ENCODE measurements at places on chromosomes 13 and 19.

- ATAC-seq = no peak
These were observed 19.9 kb downstream of the DPF1 start for GRCh38 chr19:38204096-38204495.

- peak; percentile 45 for ATAC-seq
These were observed 16.2 kb downstream of the RB1 start for GRCh38 chr13:48319531-48320398.

GRCh38 chr13:35771898-35772297, 295.4 kb upstream of the MAB21L1 start:
- ATAC-seq = no peak

- ATAC-seq = peak; percentile 17
These were observed 4.4 kb upstream of the LTBP4 start for GRCh38 chr19:40596608-40597328.

GRCh38 chr13:47859165-47859564, 141.9 kb downstream of the SUCLA2 start:
- ATAC-seq = no peak

- ATAC-seq = no peak
These were observed 55.6 kb downstream of the GJA3 start for GRCh38 chr13:20105161-20105689.

- ATAC-seq = no peak
These were observed 7.8 kb upstream of the ZNF14 start for GRCh38 chr19:19740755-19741154.

- ATAC-seq = no peak
These were observed 324.9 kb downstream of the KCNRG start for GRCh38 chr13:50340146-50340545.

DNA sequence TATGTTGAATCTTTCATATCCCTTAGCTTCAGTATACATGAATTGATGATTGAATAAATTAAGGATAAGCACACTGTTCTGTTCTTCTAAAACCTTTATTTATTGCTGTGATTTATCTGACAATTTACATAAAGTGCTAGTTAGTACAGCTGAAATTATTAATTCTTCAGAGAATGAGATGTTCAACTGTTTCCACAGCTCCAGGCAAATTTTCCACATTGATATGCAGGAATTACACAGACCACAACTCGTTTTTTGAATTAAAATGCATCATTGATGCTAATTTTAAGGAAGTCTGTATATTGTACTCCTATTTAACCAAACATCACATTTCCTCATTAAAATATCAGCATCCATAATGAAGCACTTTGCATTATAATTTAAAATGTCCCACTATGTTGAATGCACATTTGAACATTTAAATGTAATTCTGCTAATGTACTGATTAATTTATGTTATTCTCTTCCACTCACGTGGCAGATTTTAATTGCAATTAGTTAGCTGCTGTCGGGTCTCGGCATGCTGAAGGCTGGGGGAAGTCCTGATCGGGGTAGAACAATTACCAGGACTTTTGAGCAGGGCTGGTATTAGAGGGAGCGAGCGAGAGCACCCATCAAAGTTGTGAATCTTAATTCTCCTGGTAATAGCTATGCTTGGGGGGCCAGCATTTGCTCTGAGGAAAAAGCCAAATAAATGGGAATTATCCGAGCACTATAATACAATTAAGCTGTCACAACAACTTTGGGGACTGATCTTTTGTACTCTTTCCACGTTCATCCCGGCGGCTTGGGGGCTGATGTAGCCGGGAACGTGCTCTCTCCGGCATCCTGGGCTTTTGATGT, 136.7 kb upstream of the TMTC4 start:
- no peak for ATAC-seq

DNA sequence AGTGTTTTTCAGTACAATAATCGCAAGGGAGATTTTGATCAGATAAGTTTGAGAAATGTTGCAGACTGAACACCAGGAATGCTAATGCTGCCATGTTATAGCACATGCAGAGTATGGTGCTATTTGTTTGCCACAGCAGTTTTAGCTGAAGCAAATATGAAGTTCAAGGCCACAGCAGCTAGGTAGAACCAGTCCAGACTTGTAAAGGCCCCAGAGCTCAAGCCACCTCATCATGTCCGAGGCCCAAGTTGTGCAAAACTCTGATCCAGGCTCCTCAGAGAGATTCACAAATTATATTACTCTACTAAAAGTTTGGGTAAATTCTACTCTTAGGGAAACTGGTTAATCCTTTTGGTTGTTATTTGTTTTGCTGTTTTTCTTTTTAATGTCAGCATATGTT, 2702.6 kb downstream of the PCDH9 start:
- no peak for ATAC-seq

GRCh38 chr19:43700395-43701000, 15.4 kb upstream of the IRGC start:
- peak; percentile 22 for ATAC-seq

DNA sequence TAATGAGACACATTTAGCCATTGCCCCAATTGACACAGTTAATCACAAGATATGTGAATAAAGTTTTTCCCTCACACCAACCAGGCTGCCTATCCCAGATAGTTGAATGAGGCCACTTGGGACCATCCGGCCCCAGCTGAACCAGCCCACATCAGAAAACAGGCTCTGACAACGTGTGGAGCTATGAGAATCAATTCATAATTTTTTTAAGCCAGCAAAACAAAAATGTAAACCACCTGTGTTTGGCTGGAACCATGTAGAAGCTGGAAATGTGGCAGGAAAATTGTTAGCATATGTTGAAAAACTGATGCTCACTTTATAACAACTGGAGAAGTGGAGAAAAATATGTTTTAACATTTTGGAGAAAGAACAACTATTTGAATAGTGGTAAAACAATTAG, 1161.3 kb downstream of the SLITRK1 start:
- ATAC-seq = no peak

DNA sequence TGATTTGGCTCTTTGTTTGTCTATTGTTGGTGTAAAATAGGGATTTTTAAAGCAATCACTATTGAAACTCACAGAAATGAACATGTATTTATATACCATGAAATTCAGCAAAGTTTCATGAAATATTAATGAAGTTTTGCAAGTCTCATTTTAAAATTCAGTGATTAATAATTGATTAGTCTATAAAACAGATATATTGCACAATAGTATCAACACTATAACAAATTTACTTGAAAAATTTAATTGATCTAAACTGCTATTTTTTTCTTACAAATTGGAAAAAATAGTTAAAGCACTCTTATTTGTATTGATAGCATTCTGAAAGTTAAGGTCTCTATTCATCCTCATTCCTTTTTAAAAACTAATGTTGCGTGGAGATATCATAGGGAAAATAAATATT, 121.0 kb upstream of the PCDH9 start:
- no peak for ATAC-seq

GRCh38 chr13:49052813-49053212, 77.1 kb downstream of the FNDC3A start:
- no peak for ATAC-seq

DNA sequence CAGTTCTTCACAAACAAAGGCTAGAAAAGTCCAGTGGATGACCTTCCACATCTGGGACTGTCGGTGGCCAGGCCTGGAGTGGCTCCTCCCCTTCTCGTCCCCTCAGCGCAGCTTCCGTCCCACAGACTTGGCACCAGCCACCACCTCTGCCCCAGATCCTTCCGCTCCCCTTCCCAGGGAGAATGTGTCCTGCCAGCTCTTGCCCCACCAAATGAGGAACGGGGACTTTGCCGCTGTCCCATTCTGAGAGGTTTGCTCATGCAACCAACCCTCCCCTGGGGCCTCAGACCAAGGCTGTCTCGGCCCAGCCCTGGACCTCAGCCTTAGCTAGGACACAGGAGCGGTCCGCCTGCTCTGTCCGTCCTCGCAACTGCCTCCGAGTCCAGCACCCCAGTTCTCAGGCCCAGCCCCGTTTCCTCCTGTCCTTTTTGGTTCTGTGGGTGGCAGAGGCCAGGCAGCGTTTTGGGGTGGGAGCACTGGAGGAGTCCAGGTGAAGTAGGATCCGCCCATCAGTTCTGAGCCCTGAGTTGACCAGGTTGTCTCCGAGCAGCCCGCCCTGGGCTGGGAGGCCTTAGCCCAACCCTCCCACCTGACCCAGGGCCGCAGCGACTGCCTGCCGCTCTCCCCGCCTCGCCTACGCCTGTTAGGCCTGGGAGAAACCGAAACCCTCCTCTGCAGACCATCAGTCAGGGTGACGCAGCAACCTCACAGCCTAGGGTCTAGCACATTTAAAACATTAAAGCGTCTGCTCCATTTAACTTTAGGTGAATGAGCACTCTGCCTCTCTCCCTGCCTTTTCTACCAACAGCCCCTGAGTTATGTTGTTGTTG, 284.3 kb downstream of the FOXO1 start:
- no peak for ATAC-seq

DNA sequence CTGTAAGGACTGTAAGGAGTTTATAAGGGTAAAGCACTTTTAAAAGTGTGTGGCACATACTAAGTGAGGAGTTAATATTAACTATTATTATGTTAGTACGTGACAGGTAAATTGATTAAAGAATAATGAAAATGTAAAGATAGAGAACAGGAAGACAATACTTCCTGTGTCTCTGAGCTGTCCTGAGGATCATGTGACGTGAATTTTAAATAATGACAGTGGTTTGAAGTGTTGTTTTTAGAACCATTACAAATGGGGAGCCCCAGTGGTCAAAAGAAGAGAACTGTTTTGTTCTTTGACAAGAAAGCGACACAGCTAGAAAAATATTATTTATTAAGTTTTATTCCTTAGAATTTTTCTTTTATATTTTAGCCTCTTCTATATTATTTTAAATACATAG, 241.2 kb upstream of the STARD13 start:
- ATAC-seq = no peak

GRCh38 chr19:29212356-29212647, 649 bp downstream of the UQCRFS1 start:
- no peak for ATAC-seq

GRCh38 chr13:98880677-98881076, 97.2 kb downstream of the DOCK9 start:
- no peak for ATAC-seq

GRCh38 chr13:95833719-95834118, 156.8 kb downstream of the DNAJC3 start:
- ATAC-seq = no peak

DNA sequence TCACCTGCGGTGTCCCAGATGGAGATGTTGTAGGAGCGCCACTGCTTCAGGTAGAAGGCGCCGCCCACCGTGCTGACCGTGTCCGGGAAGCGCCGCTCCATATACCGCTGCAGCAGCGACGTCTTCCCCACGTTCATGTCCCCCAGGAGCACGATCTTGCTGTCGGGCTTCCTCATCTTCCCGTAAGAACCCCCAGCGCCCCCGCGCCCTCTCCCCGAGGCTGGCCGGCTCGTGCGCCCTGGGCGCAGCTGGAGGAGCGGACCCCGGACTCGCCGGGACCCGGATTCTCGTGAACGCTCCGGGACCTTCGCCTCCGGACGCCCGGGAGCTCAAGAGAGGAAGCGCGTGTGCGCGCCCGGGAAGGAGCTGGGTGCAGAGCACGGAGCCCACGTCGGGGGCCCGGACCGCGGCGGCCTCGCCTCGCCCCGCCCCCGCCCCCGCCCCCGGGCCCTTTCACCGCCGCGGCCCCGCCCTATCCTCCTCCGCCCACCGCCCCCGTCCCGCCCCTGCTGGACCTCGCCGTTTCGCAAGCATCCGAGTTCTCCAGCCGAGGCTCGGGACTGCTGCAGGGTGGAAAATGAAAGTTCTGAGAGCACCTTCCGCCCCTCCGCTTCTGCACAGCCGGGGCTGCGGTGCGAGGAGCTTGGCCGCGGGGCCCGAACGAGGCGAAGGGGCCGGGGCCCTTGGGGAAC, at the start of gene RAB20:
Gene RAB20 (minus strand): TSS at position 379 of the 692 bp plus-strand sequence. CDS start 203 bp downstream, at position 176.
- ATAC-seq = peak; percentile 73

DNA sequence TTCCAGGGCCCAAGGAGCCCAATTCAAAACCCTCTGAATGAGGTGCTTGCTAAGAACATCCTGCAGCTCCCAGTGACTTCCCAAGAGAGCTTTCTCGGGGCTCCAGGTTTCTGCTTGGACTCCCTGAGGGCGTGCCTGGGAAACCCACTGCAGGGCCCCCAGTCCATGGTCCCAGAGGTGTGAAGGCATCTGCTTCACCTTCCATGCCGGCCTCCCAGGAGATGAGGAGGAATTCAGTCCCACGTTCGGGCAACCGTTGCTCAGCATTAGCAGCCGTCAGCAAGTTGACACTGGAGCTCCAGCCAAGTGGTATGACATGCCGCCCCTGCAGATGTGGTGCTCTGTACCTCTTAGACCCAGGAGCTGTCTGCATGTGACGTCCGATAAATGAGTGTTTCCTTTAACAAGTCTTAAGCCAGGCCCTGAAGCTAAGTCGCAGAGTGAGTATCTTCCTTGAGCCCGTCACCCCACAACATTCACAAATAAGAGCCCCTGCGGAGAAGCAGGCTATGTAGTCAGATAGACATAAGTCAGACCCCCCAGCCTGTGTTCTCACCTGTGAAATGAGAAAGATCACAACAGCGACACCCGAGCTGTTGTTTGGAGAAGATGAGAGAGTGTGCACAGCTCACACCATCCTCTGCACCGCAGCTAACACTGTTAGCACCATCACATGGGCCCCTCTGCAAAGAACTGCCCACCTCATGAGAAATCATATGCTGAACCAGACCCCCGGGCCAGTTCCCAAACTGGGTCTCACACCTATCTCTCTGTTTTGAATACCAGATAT, 150.3 kb downstream of the KATNAL1 start:
- ATAC-seq = no peak

DNA sequence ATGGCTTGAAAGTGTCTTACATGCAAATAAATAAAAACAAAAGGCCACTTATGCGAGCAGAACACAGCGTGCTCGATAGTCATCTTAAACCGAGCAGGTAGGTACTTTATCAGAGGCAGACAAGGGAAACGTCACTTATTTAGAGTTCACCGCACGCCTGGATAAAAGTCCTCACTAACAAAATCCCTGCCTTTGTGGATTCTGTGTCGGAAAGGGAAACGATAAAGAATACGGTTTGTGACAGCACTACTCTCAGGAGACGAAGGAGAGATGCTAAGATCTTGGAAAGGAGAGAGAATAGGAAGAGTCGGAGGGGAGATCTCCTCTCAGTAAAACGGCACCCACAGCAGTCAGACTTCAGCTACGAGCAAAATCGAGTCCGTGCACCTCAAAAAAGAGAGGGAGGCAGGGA, 581 bp downstream of the RCBTB1 start:
- ATAC-seq = peak; percentile 7

DNA sequence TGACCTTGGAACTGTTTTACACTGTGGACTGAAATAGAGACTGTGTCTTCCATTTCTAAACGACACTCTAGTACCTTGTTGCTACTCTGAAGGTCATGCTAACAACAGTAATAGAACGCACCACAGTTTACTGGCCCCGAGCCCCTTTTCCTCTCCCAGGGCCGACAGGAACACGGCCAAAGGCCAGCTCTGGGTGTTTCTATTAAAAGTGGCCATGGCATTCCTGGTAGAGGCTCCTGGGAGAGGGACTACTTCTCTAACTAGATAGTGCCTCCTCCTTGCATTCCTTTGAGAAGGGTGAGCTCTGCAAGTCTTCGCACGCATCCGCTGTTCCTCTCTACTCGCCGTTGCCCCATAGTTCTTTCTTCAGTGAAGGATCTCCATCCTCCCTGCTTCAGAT, 18.7 kb upstream of the SIAH3 start:
- ATAC-seq = no peak

GRCh38 chr19:13932911-13933393, 5.3 kb downstream of the PODNL1 start:
- no peak for ATAC-seq

- ATAC-seq = no peak
These were observed 101.4 kb downstream of the UQCRFS1 start for GRCh38 chr19:29111576-29111975.

- no peak for ATAC-seq
These were observed 25.5 kb downstream of the CYP2B6 start for GRCh38 chr19:41016488-41017071.

GRCh38 chr13:27012482-27013197, 159.0 kb downstream of the USP12 start:
- ATAC-seq = peak; percentile 88

Data from activated T-helper 17 cell treated with anti-CD3 and anti-CD28 coated beads, Interleukin-2, amount 50 U/mL, for 72 hours (primary cell).